ENCODE measurements at places on chromosomes 1 and 21. TPM values are rescaled to one million over a fixed set of nuclear protein-coding genes. Genes with fewer than 3 reads are reported as not detected.

- DNase-seq: no peak
These were observed 36.2 kb downstream of the GORAB start for GRCh38 chr1:170568197-170568596.

GRCh38 chr1:184039126-184039525, 1.6 kb upstream of the COLGALT2 start:
- no peak for DNase-seq

DNA sequence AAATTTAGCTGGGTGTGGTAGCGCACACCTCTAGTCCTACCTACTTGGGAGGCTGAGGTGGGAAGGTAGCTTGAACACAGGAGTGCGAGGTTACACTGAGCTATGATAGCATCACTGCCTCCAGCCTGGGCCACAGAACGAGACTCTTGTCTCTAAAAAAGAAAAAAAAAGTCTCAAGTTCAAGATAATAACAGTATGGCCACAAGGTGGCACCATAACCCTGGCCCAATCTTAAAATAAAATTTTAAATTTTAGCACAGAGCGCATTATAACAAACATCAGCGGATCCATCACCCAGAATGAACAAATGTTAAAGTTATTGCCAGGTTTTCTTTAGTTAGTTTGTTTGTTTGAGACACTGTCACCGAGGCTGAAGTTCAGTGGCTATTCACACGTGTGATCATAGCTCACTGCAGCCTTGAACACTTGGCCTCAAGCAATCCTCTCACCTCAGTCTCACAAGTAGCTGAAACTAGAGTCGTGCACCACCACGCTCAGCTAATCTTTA, 2.9 kb upstream of the HTR6 start:
- DNase-seq: peak; percentile 83

DNA sequence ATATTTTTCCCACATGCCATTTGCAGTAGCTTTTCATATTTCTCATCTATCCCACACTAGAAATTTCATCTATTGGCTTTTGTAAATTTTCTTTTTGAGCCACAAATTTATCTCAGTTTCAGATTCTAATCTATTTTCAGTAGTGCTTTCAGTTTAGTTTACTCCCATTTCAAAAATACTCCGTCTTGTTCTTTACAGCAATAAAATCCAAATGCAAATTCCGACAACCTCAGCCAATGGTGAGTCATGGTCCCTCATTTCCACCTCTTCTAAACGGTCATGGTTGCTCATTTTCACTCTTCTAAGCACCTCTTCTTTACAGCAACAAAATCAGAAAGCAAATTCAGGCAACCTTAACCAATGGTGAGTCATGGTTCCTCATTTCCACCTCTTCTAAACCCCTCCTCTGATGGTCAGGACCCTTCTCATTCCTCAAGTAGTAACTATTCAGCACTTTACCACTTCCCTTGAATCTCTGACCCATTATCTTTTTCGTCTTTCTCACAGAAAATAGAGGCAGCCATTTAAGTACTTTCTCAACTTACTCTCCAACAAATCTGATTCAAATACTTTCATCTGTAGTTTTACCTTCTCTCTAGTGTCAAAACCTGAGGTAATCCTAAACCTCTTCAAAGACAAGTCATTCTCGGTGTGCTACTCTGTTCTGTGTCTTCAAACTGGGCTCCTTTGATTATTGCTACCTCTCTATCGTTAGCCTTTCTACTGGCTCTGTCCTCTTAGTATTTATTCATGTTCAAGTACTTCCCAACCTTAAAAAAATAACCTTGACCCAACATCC, 34.4 kb downstream of the C21orf91 start:
- DNase-seq: no peak

DNA sequence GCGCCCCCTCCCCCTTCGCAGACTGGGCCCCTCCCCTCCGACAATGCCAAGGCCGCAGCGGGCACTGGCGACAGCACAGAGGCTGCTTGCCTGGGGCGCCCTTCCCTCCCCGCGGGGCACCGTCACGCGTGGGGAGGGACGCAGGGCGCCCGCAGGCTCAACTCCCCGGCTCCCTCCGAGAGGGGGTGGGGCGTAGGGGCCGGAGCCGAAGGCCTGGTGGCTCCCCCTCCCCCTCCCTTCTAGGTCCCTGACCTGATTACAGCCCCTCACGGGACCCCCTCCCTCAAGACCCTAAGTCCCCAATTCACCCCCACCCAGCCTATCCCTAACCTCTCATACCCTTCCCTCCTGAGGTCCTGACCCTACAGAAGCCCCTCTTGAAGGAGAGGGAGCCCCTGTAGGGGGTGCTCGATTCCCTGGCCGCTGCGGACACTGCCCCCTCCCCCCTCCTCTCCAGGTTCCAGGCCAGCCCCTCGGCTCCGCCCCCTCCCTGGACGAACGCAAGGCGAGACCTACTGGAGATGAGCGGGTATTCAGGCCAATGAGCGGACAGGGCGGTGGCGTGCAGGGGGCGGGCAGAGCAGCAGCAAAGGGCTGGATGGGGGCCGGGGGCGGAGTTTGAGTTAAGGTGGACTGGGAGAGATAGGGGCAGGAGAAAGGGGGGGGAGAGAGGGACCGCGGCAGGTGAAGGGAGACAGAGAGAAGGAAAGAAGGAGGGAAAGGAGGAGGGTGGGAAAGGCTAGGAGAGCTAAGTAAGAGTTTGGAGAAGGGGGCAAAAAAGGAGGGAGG, 733 bp upstream of the ZBTB7B start:
- DNase-seq: peak; percentile 99

GRCh38 chr1:173052681-173053196, 2.0 kb upstream of the TNFSF18 start:
- DNase-seq: no peak

DNA sequence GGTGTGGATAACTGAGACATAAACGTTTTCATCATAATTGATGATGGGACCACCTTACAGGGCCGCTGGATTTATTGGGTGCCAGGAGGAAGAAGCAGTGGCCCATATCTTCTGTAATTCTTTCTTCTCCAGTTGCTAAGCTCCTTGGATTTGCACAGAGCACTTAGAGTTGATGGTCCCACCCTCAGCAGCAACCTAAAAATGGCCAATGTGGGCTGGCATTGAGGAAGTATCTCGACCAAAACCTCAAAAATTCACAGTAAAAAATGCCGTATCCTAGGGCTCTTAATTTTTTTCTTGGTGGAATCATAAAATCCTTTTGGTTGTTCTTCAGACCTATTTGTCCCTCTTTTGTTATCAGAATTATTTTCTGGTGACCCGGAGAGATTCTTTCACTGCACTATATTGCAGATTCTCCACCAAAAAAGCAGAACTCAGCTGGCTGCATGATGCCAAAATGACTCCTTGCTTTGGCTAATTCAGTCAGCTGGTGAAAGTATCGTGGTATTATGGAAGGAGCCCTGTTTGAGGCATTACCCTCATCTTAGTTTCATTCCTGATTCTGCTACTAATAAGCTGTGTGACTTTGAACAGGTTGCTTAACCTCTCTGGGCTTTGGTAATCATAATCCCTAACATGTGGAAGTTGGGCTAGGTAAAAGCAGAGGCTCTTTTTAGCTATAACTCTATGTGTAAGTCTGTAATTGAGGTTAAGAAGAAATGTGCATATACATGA, 27.6 kb downstream of the KIRREL1 start:
- DNase-seq: no peak

GRCh38 chr21:43751955-43752591, 24.0 kb downstream of the CSTB start:
- DNase-seq: no peak

- no peak for DNase-seq
These were observed 107.0 kb downstream of the CLIC6 start for GRCh38 chr21:34775793-34776192.

DNA sequence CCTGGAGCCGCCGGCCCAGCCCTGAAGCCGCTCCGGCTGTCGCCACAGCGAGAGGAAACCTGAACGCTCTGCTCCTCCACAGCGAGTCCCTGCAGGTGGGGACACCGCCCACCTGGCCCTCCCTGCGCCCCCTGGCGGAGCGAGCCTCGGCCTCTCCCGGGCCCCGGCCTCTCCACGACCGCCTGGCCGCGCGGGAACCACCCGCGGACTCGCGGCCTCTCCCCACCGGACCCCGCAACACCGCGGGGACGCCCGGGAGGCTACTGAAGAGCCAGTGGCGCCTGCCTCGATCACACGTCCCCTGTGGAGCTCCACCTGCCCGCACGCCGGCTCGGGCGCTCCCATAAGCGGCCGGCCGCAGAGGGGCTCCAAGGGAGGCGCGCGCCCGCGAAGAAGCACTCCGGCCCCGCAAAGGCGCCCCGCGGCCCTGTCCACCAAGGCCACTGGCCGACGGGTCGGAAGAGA, 109.6 kb downstream of the KCNN3 start:
- no peak for DNase-seq

GRCh38 chr1:84350550-84350949, 47.7 kb upstream of the DNASE2B start:
- DNase-seq: no peak

DNA sequence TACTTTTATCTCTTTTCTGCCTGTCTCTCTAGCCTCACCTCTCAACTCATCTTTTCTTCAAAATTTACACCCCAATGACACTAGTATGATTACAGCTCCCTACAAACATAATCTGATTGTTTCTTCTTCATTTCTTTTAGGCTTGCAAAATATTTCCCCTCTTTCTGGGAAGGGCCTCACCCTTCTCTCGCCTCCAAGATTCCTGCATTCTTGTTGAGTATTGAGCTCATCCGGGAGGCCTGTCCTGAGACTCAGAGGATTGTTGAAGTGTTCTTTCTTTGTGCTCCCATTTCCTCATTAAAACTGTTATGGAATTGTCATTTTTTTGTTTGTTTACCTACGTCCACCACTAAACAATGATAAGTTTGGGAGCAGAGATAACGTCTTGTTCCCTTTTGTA, 99.1 kb upstream of the CHRM3 start:
- no peak for DNase-seq

DNA sequence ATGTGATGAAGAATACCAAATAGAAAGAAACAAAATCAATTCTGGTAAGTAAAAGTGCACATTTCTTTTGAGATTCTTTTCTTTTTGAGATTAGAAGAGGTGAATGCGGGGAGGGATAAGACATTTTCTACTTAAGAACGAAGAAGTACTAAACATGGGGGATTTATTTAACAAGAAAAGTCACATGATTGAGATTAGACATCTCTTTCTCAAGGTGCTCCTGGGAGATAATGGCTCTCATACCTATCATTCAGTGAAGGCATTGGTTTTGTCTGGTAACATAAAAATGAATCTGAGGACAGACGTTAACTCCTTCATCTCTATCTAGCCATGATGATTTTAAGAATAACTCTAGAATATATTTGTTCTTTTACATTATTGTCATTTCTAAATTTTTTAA, 147.9 kb upstream of the SAMSN1 start:
- no peak for DNase-seq

DNA sequence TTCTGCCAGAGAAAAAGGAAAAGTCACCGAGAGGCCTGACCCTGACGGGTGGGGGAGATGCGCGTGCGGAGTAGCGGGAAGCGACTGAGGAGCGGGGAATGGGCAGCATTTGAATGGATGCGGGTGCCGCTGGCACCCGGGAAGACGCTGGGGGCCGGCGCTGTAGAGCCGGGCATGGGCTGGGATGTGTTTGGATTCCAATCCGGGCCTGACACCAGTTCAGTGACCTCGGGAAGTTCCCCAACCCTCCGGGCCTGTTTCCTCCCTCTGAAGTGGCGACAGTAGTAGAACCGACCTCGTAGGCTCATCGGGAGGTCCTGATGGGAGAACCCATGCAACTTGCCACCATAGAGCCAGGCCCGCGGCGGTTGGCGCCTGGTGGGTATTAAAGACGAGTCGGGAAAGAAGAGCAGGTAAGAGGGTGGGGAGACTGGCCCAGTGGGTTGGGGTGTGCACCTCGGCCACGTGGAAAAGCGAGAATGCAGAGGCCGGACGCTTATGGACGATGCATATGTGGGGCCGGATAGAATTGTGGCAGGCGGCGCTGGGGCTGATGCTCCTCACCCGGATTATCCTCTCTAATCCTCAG, 642 bp upstream of the SLC16A1 start:
- DNase-seq: no peak

- DNase-seq: peak; percentile 86
These were observed 13.6 kb upstream of the FAM89A start for GRCh38 chr1:231053493-231054162.

- DNase-seq: peak; percentile 90
These were observed at the start of gene VPS13D for GRCh38 chr1:12229835-12230548. Gene VPS13D (plus strand): TSS chr1:12230030. CDS start chr1:12234267, 4,237 bp downstream.

DNA sequence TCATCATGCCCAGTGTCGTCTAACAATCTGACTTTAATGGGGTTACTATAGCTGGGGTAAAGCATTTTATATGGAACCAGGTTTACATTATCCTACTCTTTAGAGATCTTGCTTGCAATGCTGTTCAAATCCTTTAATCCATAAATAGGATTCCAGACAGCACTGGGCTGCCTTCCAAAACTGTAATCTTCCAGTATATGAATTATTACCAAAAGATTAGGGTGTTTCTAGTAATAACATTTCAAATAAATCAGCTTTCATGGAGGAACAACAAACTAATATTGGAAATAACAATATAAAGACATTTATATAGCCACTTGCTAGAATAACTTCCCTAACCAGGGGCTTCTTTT, 88.6 kb upstream of the PLXNA2 start:
- DNase-seq: no peak

- DNase-seq: no peak
These were observed 14.0 kb downstream of the DNALI1 start for GRCh38 chr1:37570528-37571334.

DNA sequence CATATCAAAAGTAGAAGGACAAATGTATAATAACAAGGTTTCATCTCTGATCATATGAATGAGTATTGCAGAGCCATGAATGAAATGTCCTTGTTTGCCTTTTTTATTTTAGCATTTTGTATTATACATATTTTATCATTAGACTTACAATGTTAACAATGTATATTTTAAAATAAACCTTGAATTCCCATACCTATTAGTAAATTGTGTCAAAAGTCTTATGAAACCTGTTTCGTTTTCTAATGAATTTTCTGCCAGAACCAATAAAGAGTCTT, 646 bp downstream of the DNAJB4 start:
- DNase-seq: no peak

- no peak for DNase-seq
These were observed 387.6 kb downstream of the LTN1 start for GRCh38 chr21:28604946-28605537.

GRCh38 chr1:168136709-168137514, at the start of gene GPR161:
Gene GPR161 (minus strand): TSS chr1:168136930. CDS start chr1:168104850, 32,080 bp downstream.
- peak; percentile 80 for DNase-seq

GRCh38 chr1:156936721-156937220, 16.3 kb downstream of the LRRC71 start:
- no peak for DNase-seq

Gene TIE1
- polyA plus RNA-seq: 13.7 TPM

Gene TRIM67
- polyA plus RNA-seq: 1.9 TPM

Gene AVPR1B
- polyA plus RNA-seq: 0.70 TPM

Gene C1orf94
- polyA plus RNA-seq: 3.4 TPM

Gene PLEKHA6
- polyA plus RNA-seq: 27.8 TPM

Gene NOL9
- polyA plus RNA-seq: 5.0 TPM

Gene MAP3K21
- polyA plus RNA-seq: 0.49 TPM

Gene C1orf185
- not detected for polyA plus RNA-seq

Gene PYCR2
- 107 TPM for polyA plus RNA-seq

Gene SELENBP1
- polyA plus RNA-seq: 29.0 TPM

Gene MYCL
- polyA plus RNA-seq: 7.1 TPM

Gene RAB13
- polyA plus RNA-seq: 69.0 TPM

All from brain (organoid and tissue), 16 donors.